ENCODE measurements at places on chromosomes 7 and 10.

DNA sequence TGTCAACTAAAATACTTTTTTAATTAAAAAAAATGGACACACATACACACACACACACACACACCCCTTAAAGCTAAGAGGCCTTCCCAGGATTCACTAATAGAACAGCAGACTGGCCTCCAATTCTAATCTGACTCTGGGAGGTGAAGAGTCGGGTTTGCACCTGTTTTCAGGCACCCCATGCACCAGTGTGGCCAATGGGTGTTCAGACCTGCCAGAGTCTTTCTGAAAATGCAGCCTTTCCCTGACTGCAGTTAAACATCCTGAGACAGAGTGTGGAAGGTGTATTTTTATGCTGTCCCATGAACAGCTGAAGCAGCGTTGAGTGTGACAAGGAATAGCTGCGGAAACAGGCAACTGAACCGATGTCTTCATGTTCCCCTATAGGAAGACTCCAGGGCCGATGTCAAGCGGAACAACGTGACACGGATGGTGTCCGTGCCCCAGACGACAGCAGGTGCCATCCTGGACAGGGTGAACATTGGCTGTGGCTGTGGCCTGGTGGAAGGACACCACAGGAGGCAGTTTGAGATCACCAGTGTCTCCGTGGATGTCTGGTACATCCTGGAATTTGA is 74.6 kb upstream of the LYZL2 start:
- no peak for DNase-seq

DNA sequence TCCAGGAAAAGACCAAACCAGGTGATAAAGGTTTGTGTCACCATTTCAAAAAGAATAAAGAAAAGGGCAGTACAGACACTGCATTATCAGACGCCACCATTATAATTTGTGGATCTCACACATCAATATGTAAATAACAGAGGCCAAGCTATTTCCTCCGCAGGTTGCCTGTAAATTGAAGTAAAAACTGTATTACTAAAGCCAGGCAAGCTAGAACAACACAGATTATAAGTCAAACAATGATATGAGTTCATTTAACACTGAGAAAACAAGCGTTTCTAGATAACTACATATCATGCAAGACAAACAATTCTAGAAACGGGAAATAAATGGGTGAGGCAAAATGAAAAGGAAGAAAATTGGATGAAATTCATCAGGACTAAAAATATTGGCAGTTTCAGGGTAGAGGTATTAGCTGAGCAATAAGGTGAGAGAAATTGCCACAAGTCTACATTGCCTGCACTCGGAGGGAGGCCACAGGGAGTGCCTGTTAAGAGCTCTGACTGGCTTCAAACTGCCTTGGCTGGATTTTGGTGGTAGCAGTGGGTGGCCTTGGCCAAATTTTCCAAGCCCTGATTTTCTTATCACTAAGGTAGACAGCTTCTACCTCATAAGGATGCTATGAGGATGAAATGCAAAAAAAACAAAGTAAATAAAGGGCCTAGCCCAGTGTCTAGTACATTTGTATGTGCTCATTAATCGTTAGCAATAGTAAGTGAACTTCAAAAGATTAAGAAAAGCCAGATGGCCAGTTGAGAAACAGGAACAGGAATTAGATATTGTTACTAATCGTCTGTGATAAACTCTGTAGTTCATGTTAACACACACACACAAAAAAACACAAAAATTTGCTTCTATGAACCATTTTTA is 240.0 kb upstream of the NFE2L3 start:
- no peak for DNase-seq

DNA sequence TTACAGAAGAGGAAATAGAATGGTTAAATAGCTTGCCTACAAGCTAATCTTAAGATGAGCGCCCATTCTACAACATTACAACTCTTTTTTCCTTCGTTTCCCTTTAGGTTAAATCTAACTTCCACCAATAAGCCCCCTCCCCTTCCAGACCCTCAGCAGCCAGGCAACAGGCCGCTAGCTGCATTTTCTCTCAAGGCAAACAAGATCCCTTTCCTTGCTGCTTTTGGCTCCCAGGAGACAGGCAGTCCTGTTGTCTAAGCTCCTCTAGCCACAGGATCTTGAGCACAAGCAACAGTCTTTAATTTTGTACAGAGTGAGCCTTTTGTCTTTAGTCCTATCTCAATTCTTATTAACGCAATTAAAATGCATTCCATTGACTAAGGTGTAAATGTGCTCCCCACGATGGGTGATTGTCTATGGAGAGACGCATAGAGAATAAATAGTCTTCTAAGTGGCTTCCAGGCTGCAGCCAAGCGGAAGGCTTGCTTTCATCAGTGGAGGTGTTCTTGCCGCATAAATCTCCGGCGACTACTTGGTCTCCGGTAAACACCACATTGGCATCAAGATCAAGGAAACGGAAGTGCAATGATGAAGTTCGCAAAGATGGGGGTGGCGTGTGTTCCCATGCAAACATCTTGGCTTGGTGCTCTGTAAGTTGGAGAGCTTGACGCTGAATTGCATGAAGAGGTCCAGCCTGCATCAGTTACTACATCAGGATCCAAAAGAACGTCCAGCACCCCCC is 181.9 kb upstream of the LYZL2 start:
- DNase-seq = no peak

DNA sequence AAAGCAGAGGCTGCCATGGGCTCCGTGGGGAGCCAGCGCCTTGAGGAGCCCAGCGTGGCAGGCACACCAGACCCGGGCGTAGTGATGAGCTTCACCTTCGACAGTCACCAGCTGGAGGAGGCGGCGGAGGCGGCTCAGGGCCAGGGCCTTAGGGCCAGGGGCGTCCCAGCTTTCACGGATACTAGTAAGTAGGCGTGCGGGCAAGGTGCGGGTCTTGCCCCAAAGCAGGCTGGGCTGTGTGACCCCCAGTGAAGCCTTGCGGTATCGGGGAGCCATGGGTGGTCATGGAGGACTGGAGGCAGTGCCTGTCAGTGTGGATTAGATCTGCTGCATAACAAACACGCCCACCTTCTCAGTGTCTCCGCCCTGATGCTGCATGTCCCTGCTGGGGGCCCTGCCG is 5.1 kb downstream of the SLC29A4 start:
- no peak for DNase-seq

GRCh38 chr7:38694326-38694725 is 63.2 kb upstream of the AMPH start:
- no peak for DNase-seq

DNA sequence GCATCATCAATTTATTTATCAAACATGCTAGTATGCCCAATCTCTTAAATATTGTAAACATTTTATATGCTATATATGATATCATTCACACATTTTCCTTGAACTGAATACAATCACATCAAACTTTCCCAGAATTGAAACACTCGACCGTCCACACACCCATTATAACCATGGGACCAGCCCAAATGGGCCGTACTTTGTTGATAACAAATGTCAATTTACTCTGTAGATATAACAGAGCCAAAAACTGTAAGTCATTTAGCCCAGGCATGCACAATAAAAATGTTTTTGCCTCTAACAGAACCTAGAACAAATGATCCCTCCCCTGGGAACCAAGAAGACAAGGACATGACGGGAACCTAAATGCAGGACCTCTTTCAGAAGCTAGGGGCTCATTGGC is 683 bp upstream of the ANKRD22 start:
- DNase-seq = no peak

DNA sequence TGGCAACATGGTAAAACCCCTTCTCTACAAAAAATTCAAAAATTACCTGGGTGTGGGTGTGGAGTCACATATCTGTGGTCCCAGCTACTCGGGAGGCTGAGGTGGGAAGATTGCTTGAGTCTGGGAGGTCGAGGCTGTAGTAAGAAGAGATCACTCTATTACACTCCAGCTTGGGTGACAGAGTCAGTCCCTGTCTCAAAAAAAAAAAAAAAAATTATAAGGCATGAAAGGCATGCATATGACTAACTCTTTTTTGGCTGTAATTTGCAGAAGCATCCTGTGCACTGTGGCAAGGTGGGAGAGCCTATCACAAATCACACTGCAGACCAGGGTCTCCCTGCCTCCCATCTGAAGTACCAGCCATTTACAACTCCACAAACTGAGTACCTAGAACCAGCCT is 14.1 kb upstream of the MYPN start:
- DNase-seq = no peak

GRCh38 chr7:123901101-123901500 is 23.9 kb upstream of the SPAM1 start:
- DNase-seq = no peak

DNA sequence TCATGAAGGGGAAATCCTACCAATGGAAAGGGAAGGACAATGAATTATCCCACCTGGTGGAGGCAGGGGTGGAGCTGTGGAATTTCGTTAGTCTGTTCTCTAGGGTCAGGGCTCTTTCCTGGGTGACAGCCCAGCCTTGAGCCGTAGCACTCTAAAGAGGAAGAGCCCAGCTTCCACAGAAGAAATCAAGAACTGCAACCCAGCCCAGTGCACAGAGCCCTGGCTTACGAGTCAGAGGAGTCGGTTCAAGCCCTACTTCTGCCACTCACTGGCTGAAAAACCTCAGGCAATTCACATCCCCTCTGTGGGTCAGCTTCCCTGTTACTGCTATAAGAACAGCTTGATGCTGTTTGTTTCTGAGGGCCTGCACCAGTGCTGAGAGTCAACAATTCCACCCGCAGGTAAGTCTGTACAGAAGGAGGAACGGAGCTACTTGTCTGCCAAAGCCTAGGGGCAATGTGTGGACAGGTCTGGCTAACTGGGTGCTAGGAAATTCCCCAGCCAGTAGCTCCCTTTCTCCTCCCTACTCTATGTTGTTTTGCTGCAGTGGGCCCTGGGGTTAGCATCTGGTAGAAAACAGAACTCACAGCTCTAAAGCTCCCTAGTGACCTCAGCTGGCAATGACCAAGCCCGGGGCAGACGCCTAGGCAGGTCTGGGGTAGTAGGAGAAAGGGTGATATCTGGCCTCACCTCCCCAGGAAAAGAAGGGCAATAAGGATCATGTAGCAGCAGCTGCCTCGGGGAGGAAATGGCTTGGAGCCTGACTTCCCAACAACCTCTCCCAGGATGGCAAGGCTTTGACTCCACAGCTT is 3.3 kb downstream of the AVPI1 start:
- DNase-seq = no peak

DNA sequence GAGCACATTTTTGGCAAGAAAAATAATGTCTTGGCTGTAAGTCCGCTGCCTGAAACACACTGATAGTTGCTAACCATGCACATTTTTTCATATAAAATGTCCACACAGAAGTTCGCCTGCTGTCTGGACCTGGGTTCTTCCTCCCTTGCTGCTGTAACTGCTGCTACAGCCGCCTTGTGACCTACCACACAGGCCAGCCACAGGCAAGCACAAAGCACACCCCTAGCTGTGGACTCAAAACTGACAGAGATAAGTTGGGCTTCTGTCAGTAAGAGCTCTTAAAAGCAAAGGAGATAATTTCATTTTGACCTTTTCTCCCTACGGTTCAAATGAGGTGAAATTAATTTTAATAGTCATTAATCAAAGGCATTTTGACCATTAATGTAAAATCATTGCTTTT is 354.7 kb downstream of the OTUD1 start:
- DNase-seq = no peak

DNA sequence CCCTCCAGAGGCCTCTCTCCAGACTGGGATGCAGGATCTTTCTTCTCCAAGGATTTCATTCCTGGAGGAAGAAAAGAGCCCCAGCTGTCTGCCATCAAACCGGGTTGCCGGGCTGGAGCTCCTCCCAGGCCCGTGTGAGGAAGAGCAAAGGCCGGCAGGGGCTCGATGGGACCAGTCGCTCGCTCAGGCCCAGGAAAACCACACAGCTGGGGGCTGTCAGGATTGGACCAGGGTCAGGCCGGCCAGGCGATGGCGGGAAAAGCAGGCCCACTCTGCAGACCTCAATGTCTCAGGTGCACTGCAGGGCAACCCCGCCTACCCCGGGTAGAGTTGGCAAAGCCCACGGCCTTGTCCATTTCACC is 98.1 kb upstream of the DNAAF5 start:
- DNase-seq = no peak

DNA sequence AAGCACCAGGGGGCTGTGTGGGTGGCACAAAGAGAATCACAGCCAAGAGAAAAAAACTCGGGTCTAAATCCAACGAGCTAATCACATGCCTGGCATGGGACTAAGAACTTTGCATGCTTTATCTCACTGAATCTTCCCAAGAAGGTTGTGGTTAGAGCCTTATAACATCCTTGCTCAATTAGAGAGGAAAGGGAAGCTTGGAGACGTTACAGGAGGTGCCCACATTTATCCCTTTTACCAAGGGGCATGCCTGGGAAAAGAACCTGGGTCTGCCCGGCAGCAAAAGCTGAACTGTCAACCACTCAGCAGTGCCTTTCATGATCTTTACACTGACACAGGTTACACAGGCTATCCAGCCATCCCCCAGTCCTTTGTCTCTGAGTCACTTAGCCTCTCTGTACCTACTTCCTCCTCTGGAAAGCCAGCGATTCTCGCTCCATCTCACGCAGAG is 190.1 kb downstream of the PRPF18 start:
- DNase-seq = no peak

DNA sequence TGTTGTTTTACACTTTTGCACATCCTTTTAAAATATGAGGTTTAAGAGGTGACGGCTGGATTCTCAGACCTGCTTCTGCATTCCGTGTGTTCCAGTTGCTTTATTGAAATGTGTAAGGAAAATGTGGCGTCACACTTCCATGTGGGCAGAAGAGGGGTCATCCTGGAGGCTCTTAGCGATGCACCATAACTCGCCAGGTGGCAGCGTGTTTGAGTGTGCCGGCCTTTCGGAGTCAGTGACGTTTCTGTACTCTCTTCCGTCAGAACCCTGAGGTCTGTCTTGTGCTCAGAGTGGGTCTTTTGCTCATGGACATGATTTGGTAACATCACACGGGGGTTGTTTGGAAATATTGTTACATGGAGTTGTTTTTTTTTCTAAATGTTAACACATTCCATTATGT is 9.1 kb downstream of the PPP2R2D start:
- no peak for DNase-seq

DNA sequence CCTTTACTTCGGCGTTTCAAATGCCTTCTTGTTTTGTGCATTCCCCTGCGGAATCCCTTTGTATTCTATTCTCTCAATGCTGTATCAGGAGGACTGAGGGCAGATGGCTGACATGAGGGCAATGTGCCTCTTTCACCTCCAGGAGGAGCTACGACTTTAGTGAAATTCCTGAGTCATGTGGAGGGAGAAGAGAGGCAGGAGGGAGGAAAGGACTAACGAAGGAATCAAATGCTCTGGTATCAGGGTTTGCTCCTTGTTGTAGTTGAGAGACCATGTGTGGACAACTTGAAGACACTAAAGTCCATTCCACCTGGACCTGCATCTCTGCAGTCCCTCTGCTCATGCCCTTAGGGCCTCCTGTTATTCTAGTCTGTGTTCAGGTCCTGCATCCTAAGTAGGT is 40.2 kb upstream of the PRSS58 start:
- DNase-seq = no peak
